ENCODE measurements at places on chromosomes 1 and 21.

GRCh38 chr1:226276077-226276682 is 32.8 kb downstream of the LIN9 start:
- DNase-seq: no peak

GRCh38 chr1:46084553-46085451 is 47.6 kb downstream of the PIK3R3 start:
- DNase-seq: no peak

GRCh38 chr1:27111626-27112573 is 43.0 kb downstream of the SLC9A1 start:
- DNase-seq: peak; percentile 81

DNA sequence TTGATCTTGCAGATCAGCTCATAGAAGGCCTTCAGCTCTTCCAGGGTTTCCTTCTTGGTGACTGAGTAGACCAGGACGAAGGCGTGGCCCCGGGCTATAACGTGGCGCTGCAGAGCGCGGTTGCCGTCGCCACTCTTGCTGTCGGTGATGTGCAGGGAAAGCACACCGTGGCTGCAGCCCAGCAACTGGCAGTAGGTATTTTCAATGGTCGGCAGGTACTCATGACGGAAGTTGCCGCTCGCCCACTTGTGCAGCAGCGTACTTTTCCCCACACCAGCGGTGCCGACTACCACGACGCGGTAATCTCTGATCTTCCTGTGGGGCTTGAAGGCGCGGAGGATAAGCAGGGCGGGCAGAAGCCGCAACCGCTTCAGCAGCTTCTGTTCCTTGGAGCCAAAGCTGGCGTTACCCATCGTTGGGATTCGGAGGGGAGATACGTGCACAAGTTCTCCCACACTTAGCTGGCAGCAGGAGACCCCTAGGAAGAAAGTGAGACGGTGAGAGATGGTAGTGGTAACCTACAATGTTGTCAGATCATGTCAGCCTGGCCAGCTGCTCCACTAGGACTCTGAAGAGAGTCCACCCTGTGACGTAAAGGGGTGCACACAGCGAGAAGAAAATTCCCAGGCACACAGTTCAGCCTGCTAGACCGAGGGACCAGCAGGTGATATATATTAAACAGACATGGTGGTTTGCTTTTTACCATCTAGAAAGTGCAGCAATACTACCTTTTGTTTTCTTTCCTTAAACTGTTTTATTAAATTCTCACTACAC is 3.4 kb downstream of the DIRAS3 start:
- DNase-seq: no peak
